Gastroesophageal sphincter (tissue), 4 donors: ENCODE measurements at places on chromosomes 13 and 19. TPM values are rescaled to one million over a fixed set of nuclear protein-coding genes. Genes with fewer than 3 reads are reported as not detected.

DNA sequence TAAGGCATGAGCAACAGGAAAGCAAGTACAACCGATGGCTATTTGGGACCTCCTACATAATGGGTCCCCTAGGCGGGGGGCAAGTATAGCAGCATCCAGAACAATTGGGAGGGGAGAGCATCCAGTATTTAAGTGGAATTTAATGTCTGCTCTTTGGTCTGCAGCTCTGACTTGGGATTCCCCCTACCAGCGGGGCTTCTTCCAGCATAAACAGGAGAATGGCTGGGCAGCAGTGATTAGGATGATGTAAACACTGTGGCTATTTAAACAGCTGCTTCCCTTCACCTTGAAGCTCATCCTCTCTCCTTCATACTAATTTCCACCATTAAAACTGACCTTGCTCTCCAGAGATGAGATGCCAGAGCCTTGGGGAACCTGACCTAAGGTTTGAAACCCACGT, 73.9 kb upstream of the OXGR1 start:
- peak; percentile 25 for ATAC-seq

CYP4F8 gene
- total RNA-seq: not detected

DNA sequence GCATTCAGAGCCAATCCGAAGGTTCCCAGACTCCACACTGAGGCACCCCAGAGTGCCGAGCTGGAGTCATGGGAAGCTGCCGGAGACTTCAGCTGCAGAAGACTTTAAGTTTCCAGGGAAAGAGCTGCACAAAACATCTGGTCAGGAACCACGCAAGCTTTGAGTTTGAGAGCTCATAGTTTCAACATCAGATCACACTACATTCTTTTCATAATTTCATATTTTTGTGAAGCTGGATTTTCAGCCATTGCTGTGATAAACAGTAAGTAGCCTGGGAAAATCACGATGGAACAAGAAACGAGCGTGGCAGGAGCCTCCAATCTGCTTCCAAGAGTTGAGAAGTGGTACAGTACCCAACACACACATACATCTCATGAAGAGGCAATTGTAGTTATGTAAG, 25.5 kb upstream of the ATP12A start:
- no peak for ATAC-seq

PNPLA6 gene
- 111 TPM for total RNA-seq

RYR1 gene
- 1.6 TPM for total RNA-seq

GRCh38 chr19:55485439-55486011, 537 bp downstream of the NAT14 start:
- ATAC-seq: no peak

DNA sequence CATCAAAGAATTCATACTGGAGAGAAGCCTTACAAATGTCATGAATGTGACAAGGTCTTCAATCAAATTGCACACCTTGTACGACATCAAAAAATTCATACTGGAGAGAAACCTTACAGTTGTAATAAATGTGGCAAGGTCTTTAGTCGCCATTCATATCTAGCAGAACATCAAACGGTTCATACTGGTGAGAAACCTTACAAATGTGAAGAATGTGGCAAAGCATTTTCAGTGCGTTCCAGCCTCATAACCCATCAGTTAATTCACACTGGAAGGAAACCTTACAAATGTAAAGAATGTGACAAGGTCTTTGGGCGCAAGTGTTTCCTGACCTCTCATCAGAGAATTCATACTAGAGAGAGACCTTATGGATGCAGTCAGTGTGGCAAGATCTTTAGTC, 13.2 kb upstream of the ZNF534 start:
- ATAC-seq: no peak

GFY gene
- total RNA-seq: not detected

DNA sequence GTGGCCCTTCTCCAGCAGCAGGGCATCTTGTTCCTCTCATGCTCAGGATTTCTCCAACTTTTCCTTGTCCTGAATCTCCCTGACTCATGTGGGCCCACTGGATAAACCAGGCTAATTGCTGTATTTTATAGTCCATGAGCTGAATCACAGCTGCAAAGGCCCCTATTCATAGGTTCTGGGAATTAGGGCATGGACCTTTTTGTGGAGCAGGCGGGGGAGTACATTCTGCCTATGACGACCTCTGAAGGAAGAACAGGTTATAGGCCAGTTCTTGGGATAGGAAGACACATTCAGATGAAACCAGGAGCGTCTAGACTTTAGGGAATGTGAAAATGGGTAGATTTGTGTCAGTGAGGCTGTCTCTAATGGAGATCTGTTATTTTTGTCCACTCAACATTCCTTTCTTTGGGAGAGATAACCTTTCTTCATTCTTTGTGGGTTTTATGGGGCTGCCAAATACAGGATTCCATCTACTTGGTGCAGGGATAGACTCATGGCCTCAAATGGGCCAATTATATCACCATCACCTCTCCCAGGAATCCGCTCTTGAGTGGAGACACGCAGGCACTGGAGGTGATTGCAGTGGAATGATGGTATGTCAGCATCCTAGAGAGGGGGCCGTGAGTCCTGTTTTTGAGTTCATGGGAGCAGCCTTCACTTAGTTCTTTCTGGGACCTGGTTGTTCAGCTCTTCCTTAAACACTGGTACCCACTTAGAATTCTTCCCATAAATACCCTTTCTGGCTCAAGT, 45.1 kb upstream of the CNMD start:
- ATAC-seq: no peak

CTXN1 gene
- 22.4 TPM for total RNA-seq

ANGPTL4 gene
- total RNA-seq: 4.4 TPM

- no peak for ATAC-seq
These were observed 858 bp upstream of the PPP6R1 start for GRCh38 chr19:55259540-55260210.

DNA sequence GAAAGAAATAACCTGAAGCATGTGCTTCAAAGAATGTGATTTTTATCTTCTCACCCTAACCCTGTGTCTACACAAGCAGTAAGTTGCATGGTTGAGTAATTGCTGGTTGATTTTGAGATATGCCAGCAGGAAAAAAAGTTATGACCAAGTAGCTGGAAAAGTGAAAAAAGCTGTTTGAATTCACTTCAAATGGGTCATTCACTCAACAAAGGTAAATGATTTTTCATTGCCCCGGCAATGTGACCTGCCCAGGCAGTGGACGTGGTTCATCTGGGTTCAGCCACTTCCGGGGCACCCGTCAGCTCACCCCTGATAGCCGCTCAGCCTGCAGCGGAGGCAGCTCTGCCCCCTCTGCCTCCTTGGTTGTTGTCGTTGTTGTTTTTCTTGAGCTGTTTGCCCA, 18.5 kb downstream of the TNFRSF19 start:
- ATAC-seq: no peak

DNA sequence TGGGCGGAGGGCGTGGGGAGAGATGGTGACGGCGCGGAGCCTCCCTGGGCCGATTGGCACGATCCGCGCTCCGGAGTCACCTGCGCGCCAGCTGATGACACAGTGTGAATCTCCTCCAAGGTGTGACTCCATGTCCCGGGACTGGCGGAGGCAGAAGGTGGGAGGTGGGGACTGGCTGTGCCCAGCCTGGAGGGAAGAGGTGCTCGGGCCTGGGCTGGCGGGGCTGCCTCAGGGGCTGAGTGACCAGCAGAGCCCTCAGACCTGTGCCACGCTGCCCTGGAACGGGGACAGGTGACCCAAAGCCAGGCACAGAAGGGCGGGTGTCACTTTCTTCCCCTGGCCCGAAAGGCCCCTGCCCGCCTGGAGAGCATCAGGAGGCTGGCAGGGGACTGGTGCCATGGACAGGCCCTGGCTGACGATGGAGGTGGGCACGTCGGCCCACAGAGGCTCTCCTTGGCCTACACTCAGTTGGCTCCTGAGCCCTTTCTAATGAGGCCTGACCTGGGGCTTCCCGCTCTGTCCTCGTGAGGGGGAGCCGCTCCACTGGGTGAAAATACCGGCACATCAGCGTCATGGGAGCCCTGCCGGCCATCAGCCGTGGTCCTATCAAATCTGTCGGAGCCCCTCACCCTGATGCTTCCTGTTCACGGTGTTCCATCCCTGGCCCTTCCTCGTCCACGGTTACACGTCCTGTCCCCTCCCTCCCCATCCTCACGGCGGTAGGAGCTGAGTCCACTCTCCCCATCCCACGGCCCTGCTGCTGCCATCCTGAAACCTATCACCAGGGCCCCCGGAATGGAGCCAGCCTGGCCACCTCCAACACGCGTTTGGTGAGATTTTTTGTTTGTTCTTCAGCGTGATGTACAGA, 75.6 kb downstream of the SPACA7 start:
- ATAC-seq: no peak

GRCh38 chr13:75660694-75661093, 24.6 kb downstream of the LMO7 start:
- ATAC-seq: no peak

ACP7 gene
- not detected for total RNA-seq

- no peak for ATAC-seq
These were observed 6.4 kb downstream of the POU4F1 start for GRCh38 chr13:78596736-78597601.

DNA sequence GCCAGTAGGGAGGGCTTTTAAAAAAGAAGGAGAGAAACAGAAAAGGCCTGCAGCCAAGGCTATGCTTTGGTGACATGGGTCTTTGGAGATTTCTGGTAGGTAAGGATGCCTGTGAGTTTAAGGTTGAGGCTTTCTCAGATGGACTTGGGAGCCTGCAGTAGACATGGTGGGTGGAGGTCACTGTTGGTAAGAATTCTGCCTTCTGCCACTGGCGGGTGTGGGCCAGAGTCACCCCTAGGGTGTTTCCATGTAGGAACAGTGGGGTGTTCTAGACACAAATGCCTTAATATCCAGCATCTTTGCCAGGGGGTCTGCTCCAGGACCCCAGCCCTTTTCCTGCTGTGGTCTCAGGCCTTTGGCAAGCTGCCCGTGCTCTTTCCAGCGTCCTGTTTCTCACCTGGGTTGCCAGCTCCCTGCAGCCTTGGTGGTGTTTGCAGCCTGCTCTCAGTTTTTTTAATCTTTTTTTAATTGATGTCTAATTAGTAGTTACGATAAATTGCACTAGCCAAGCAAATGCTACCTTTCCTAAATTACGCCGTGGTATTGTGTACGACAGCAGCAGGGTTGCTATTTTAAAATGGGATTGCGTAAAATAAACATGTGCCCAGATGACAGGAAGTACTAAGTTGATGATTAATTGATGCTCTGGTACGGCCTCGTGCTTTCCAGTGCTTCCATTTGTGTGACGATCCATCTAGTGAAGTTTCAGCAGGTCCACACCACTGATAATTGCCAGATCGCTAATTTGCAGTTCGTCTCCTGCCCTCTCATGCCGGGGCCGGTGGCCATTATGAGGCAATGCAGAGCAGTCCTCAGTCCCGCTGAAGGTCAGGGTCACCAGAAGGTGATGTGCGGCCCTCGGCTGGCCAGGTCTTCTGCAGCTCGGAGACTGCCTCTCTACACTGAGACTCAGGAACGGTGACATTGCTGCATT, 35.3 kb upstream of the NPAS1 start:
- peak; percentile 85 for ATAC-seq

KLHL1 gene
- 0.13 TPM for total RNA-seq

NXNL1 gene
- total RNA-seq: not detected

DNA sequence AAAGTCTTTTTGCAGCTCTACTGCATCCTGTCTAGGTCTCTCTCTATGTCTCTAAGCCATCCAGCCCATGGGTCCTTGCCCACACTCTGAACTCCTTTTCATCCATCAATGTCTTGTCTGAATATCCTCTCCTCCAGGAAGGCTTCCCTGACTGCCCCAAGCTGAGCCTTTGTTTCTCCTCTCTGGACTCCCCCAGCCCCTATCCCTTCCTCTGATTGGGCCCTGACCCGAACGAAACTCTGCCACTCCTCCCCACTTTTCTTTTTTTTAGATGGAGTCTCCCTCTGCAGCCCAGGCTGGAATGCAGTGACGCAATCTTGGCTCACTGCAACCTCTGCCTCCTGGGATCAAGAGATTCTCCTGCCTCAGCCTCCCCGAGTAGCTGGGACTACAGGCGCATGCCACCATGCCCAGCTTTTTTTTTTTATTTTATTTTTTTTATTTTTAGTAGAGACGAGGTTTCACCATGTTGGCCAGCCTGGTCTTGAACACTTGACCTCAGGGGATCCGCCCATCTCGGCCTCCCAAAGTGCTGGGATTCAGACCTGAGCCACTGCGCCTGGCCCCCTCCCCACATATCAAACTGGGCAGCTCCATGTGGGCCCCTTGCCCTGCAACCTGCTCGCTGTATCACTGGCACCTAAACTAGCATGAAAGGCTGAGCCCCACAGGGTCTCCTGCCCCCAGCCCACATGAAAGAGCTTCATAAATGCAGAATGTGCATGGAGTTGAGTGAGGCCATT, 870 bp upstream of the UNC13A start:
- ATAC-seq: no peak

- ATAC-seq: no peak
These were observed 18.6 kb downstream of the PEPD start for GRCh38 chr19:33503030-33503429.

IGFL2 gene
- not detected for total RNA-seq

GRCh38 chr13:99983499-99984401, 2.2 kb downstream of the ZIC2 start:
- no peak for ATAC-seq

DNA sequence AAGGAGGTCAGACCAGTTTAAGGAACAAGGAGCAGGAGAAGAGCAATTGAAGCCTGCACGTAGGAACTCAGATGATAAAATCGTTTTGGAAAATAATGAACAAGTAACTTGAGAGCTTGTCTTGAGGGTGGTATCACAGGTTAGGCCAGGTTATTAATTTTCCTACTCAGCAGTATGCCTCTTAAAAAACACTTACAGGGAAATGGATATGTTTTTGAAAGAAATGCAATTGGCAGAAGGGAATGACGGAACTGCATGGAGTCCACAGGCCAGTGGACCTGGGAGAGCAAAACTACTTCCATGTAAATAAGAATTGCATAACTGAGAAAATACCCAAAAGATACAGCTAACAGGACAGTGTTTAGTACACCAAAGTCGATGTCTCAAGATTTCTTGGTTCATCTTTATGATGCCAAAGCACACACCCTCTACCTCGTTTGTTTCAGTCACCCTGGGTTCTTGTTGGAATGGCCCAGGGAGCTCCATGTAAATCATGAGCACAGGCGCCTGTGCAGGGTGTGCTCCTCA, 35.2 kb downstream of the MBNL2 start:
- ATAC-seq: no peak

- no peak for ATAC-seq
These were observed 103.1 kb downstream of the TRPC4 start for GRCh38 chr13:37766502-37766901.

TSC22D1 gene
- 223 TPM for total RNA-seq

- no peak for ATAC-seq
These were observed 47.2 kb downstream of the SMARCA4 start for GRCh38 chr19:11007962-11008532.

SLC1A6 gene
- not detected for total RNA-seq

DNA sequence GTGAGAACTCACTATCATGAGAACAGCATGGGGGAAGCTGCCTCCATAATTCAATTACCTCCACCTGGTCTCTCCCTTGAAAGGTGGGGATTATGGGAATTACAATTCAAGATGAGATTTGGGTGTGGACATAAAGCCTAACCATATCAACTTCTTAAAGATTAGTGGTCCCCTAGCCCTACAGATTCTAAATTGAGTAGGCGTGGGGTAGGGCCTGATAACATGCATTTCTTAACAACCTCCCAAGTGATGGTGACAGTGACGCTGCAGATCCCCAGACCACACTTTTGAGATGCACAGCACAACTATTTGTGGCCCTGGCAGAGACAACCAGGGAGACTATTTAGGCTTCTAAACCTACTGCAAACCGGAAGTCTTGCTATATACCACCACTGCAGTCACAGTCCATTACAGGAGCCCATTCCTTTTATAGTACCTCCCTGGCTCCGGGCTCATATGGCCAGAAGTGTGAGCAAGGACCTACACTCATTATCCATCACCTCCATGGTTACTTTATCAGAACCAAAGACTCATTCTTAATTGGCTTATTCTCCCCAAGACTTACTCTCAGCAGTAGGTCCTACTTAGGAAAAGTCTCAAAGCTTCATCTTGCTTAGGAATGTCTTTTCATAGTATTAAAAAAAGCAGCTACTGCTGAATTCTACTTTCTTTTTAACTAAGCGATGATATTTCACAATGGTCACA, 2.1 kb upstream of the DPY19L3 start:
- no peak for ATAC-seq
